Ammon's horn (tissue), 1 donor: ENCODE measurements at places on chromosomes 16 and 17.

- DNase-seq, result no peak
Measured at GRCh38 chr17:50467855-50468303, 801 bp downstream of the CHAD start.

GRCh38 chr16:1989209-1990100, at the start of gene SYNGR3:
Gene SYNGR3 (plus strand): TSS chr16:1989970. CDS start chr16:1990103, 133 bp downstream.
- DNase-seq, result no peak

GRCh38 chr17:80474231-80474960, 2.0 kb downstream of the NPTX1 start:
- DNase-seq, result no peak

- no peak for DNase-seq
Measured at GRCh38 chr17:40070709-40071312, 8.0 kb downstream of the THRA start.

- DNase-seq, result peak; percentile 78
Measured at GRCh38 chr17:5584383-5585286, at the start of gene NLRP1. Gene NLRP1 (minus strand): TSS chr17:5584509. CDS start chr17:5583957, 552 bp downstream.

DNA sequence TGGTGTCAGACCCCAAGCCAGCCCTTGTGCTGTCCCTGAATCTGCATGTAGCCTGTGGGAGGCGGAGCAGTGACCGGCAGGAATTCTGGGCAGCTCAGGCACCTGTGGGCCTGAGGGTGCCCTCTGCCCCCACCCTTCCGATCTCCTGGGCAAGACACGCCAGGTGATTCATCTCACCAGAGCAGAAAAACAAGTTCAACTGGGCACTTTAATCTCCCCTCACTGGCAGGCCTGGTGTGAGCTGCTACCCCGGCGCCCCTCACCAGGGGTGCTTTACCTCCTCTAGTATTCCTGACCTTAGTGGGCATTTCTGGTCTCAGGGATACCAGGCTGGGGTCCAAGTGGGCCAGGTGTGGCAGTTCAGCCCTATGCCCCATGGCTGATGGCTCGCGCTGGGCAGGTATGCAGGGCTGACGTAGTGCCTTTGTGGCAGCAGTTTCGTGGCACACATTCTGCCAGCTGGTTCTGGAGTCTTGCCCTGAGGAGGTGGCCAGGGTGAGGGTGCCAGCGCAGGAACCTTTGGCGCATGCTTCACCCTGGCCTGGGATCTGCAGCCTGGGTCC, 6.0 kb downstream of the ERBB2 start:
- DNase-seq, result no peak

GRCh38 chr17:63405741-63406261, 40.3 kb downstream of the CYB561 start:
- peak; percentile 63 for DNase-seq

DNA sequence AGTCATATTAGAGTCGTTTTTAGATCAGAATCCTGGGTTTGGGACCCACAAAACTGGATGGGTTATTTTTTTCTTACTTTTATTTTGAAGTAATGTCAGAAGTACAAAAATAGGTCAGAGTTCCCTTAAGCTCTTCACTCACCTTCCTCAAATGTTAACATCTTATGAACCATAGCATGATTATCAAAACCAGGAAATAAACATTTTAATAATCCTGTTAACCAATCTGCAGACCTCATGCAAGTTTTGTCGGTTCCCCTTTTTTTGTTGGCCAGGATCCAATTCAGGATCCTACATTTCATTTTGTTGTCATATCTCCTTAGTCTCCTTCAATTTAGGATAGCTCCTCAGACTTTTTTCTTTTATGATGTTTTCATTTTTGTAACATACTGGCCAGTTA, 162.0 kb downstream of the CHD9 start:
- no peak for DNase-seq

DNA sequence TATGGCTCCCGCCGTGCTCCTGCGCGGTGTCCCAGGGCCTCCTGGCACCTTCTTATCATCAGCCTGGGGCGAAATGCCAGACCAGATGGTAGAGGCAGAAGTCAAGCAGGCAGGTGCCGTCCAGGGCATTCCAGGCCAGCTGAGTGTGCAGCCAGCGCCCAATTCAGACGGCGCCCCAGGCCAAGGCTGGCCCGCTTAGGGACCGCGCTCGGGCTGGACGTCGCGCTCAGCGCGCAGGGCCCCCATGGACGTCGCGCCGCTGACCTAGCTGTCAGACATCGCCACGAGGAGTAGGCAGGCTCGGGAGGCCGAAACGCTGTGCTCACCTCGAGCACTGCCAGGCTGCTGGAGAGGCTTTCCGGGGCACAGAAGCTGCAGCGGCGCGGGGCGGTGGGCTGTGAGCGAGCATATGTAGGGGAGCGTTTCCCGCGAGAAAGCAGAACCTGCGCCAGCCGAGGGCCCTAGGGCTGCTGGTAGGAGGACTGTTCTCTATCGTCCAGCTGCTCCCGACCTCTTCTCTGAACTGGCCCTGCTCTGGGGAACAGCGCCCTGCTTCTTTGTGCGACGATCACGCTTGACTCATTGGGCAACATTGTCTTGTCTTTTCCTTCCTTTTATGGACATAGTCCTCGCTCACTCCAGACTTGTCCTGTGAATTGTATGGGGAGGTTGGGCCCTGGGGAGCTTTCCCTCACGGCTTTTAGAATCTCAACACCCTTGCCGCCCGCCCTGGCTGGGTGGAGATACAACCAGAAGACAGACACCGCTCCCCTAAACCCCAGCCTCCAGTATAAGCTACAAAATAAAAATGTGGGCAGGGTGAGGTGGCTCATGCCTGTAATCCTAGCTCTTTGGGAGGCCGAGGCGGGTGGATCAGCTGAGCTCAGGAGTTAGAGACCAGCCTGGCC, 8.4 kb upstream of the CA4 start:
- DNase-seq, result no peak

DNA sequence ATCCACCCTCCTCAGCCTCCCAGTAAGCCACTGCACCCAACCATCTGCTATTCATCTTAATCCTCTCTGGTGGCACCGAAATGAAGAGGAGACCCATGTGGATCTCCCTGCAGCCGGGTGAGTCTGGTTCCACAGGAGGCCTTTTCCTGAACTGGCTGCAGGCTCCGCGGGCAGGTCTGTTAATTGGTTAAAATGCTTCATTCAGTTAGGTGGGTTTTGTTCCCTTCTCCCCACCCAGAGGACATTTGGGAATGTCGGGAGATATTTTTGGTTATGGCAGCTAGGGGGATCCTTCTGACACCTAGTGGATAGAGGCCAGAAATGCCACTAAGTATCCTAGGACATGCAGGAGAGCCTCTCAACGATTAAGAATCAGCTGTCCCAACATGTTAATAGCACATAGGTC, 16.7 kb downstream of the C16orf54 start:
- DNase-seq, result peak; percentile 45

- DNase-seq, result no peak
Measured at GRCh38 chr17:66930933-66931332, 33.6 kb upstream of the CACNG4 start.

DNA sequence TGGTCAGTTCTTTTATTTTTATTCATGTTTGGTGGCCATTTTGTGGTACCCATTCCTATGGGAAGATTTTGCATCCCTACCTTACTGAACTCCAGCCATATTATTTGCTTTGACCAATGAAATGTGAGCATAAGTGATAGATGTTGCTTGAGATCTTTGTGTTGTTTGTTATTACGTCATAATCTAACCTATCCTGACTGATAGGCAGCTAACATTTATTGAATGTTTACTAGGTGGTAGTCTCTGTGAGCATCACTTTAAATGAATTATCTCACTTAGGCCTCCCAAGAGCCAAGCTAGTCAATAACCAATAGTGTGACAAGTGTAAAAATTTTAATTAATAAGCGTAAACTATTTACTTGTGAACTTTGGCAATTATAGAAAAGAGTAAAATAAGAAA, 37.6 kb downstream of the VMP1 start:
- DNase-seq, result no peak

GRCh38 chr16:13945744-13946485, 26.0 kb downstream of the ERCC4 start:
- DNase-seq, result no peak

DNA sequence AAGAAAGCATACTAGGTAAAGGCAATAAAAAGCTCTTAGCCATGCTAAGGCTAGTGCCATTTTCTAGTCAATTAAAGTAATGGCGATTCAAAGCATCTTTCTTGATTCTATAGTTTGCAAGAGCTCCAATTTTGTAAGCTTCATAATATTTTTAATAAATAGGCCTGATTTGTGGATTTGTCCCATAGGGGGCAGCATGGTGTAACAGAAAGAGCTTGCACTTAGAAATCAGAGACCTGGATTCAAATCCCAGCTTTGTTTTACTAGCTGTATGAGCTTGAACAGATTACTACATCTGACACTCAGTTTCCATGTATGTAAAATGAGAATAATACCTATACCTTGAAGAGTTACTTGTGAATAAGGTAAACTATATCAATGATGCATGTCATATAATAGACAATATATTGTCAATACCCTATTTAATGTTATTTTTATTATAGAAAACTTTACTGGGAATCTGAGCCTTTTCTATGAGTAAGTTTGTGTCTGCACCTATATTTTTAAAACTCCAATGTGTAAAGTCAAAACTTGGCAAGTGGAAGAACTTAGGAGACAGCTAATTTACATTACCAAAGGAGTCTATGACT, 93.6 kb upstream of the NOG start:
- no peak for DNase-seq

DNA sequence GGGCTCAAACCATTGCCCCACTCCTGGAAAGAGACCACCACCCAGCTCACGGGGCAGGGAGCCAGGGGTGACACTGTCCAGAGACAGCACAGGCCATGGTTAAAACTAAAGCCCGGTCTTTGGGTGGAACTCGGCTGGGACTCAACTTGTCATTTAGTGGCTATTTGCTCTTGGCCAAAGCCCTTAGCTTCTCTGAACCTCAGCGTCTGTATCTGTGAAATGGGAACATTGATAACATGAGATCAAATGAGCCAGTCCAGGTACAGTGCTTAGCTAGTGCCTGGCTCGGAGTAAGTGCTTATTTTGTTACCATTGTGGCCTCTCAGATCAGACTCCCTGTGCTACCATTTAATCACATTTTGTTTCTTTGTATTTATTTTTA, 48.5 kb downstream of the RTN4RL1 start:
- DNase-seq, result no peak

- no peak for DNase-seq
Measured at GRCh38 chr16:53430363-53430762, 3.9 kb upstream of the RBL2 start.

- DNase-seq, result no peak
Measured at GRCh38 chr17:62206550-62206949, 141.5 kb upstream of the MED13 start.

DNA sequence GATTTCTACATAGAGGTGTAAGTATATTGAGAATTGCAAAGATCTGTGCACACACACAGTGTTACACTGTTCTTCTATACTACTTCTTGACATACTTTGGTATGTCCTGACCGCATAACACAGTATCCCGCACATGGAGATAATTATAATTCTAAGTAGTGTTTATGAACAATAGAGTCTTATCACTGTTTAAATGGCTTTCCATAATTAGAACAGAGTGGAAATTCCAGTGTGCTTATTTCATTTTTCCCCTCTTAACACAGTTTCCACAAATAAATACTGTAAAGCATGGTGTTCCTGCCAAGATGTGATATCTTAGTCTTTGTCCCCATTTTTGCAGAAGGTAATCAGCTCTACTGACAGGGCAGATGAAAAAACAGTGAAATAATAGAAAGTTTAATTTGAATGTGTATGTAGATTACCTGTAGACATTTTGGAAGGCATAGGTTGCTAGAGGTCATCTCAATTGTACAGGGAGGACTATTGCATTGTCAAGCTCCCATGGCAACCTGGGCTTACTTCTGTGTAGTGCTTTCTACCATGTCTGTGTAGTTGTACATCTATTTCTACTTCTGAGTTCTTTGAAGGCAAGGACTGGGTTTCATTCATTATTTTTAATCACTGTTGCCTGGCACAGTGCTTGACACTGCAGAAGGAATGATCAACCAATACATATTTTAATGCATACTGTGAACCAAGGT, 10.1 kb upstream of the KRT28 start:
- DNase-seq, result no peak

- no peak for DNase-seq
Measured at GRCh38 chr16:87207509-87207908, 109.7 kb downstream of the C16orf95 start.

- no peak for DNase-seq
Measured at GRCh38 chr16:63592852-63593251, 1529.0 kb downstream of the CDH11 start.

DNA sequence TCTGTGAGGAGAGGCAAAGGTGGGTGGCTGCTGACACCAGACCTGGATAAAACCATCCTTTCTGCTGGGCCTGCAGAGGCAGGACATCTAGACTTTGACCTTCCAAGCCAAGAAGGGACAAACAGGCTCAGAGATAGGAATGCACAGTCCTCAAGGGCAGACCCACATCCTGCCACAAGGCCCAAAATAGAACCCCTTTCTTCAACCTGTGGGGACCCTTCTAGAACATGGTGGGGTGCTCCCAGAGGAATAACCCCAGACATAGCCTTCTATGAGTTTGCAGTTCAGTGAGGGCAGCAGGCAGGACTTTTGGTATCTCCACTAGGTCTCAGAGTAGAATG, 3.8 kb upstream of the CBFB start:
- DNase-seq, result no peak

DNA sequence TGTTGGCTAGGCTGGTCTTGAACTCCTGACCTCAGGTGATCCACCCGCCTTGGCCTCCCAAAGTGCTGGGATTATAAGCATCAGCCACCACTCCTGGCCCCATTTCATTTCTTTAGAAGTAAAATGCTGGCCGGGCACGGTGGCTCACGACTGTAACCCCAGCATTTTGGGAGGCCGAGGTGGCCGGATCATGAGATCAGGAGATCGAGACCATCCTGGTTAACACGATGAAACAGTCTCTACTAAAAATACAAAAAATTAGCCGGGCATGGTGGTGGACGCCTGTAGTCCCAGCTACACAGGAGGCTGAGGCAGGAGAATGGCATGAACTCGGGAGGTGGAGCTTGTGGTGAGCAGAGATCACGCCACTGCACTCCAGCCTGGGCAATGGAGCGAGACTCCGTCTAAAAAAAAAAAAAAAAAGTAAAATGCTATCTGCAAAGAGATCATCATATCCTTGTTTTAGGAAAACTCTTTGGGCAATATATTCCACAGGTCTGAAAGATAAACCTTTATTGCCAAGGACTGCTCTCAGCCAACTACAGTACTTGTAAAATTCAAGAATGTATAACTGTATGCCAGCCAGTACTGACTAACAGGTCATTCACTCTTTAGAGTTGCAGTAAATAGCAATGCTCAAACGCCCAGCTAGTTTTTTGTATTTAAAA, 3.8 kb downstream of the GJC1 start:
- no peak for DNase-seq

- no peak for DNase-seq
Measured at GRCh38 chr16:88511906-88512305, 58.3 kb upstream of the ZC3H18 start.

DNA sequence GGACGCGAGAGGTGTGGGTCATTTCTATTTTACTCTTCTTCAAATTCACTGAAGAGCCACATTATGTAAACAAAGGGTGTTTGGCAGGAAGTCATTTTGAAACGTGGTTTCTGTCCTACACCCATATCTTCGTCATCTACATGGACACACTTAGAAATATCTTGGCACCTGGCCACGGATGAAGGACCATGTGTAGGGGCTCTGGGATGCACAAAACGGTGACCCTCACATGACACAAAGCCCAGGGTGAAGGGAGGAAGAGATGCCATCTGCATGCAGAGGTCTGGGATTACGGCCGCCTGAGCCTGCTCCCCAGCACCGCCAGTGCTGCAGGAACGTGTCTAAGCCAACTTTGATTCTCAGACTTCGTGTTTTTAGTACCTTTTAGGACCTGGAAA, 130.2 kb upstream of the CHMP6 start:
- DNase-seq, result no peak
